ENCODE measurements at places on chromosomes 3 and 15.
A peak's percentile ranks its signal among the peaks of the same experiment; 100 is the strongest.

GRCh38 chr3:132625613-132626012, 28.5 kb downstream of the ACKR4 start:
- H3K4me1 ChIP-seq: no peaks in the 10 kb centered on the region
- DNase-seq: no peak
- H3K36me3 ChIP-seq: peaks cover 6% of the 10 kb centered on the region
- H3K27me3 ChIP-seq: no peaks in the 10 kb centered on the region
- H3K4me3 ChIP-seq: no peak overlapping the region

DNA sequence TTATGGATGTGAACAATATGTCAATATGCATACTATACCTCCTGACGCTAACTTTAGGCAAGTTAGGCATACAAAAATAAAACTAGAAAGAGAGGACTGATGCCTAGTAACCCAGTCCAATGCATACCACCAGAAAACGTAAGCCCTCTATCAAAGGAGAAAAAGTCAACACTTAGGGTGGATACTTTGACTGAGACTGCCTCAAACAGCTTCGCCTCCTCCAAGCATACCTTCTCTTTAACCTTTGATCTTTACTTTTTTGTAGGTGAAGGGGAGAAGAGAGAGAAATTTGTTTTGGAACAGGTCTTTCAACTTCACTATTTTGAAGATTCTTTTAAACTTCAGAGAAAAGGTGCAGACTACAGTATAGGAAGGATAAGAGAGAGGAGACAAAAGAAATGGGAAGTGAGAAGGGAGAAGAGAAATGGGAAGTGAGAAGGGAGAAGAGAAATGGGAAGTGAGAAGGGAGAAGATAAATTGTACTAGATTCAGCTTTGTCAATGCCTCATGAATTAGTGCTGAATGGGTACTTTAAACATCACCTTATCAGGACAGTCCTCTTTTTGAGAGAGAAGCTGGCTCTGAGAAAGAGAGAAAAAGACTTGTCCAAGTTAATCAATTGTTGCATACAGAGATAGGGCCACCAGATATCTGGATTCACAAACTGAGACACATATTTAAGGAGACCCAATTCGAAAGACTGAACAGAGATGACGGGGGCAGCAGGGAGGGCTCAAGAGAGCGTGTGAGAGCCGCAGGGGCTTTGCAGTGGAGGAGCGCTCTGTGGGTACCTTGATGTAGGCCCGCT, 1.0 kb downstream of the P3H2 start:
- H3K4me3 ChIP-seq: peak overlapping the region; percentile 61
- H3K4me1 ChIP-seq: peaks cover 21% of the 10 kb centered on the region
- no peaks in the 10 kb centered on the region for H3K36me3 ChIP-seq
- peak overlapping the region; percentile 73 for H3K27ac ChIP-seq
- H3K27me3 ChIP-seq: no peaks in the 10 kb centered on the region
- no peak for DNase-seq

GRCh38 chr15:72872066-72872845, 88.7 kb upstream of the ADPGK start:
- no peak overlapping the region for H3K4me3 ChIP-seq
- no peaks in the 10 kb centered on the region for H3K36me3 ChIP-seq
- no peak for DNase-seq

DNA sequence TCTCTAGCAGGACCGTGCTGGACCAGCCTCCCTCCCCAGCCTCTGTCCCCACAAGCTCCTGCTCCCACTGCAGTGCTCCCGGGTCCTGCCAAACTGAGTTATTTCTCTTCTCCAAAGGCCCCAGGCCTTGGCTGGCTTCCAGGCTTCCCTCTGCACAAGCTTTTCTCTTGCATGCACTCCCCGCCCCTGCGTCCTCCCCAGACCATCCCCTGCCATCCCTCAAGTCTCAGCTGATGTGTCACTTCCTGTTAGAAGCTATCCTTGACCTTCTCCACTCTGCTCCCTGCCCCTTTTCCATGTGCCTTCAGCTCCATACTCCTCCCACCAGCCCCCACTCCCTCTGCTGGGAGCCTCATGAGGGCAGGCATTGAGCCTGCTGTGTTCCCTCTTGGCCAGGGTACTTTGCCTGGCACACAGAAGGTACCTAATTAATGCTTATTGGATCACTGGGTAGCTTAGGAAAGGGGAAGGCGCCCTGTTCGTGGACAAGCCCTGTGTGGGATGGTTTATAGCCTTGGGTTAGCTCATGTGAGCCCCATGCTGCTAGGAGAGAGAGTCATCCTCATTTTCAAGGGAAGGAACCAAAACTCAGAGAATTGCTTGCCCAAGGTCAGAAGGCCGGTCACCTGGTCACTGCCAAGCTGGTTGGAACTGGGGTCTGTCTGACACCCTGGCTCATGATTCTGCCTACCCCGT, 56.4 kb downstream of the FEM1B start:
- H3K4me3 ChIP-seq: no peak overlapping the region
- no peaks in the 10 kb centered on the region for H3K36me3 ChIP-seq
- H3K27me3 ChIP-seq: no peaks in the 10 kb centered on the region
- H3K27ac ChIP-seq: peak overlapping the region; percentile 2

DNA sequence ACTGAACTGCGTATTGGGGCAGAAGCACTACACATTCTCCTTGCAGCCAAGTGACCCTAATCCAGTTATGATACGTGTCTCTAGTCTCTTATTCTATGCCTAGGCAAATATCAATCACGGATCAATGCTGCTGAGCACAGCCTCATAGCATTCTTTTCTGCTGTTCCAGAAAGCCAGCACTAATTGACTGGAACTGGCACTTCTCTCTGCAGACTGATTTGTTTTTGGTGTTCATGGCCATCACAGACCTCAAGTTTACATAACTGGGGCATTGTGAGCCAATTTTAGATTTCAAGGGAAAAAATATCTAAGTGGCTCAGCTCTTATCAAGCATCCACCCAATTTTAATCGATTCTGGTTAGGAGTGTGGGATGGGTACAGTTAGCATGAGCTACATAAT, 37.9 kb downstream of the GLDN start:
- H3K4me3 ChIP-seq: no peak overlapping the region
- H3K27ac ChIP-seq: no peak overlapping the region
- H3K36me3 ChIP-seq: no peaks in the 10 kb centered on the region
- H3K27me3 ChIP-seq: no peaks in the 10 kb centered on the region
- no peaks in the 10 kb centered on the region for H3K4me1 ChIP-seq

- H3K27me3 ChIP-seq: no peaks in the 10 kb centered on the region
- no peak overlapping the region for H3K27ac ChIP-seq
- DNase-seq: no peak
- H3K36me3 ChIP-seq: no peaks in the 10 kb centered on the region
- no peaks in the 10 kb centered on the region for H3K4me1 ChIP-seq
Observed at GRCh38 chr3:12367346-12367745, 78.5 kb downstream of the PPARG start.

DNA sequence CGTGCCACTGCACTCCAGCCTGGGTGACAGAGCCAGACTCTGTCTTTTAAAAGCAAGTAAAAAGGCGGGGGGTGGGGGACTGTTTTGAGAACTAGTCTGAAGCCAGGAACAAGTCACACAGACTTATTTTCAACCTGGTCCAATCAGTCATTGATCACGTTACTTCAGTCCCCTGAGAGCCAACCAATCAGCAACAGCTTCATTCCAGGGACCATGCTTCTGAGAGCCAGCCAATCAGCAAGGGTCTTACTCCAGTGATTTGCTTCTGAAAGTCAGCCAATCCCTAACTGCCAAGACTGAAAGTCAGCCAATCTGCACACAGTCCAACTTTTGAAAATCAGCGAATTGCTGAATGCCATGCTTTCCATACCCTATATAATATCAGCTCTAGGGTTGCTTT, 48.6 kb upstream of the C15orf39 start:
- no peak overlapping the region for H3K4me3 ChIP-seq
- no peaks in the 10 kb centered on the region for H3K27me3 ChIP-seq
- H3K36me3 ChIP-seq: no peaks in the 10 kb centered on the region
- peak overlapping the region; percentile 63 for H3K27ac ChIP-seq
- DNase-seq: no peak
- no peaks in the 10 kb centered on the region for H3K4me1 ChIP-seq

DNA sequence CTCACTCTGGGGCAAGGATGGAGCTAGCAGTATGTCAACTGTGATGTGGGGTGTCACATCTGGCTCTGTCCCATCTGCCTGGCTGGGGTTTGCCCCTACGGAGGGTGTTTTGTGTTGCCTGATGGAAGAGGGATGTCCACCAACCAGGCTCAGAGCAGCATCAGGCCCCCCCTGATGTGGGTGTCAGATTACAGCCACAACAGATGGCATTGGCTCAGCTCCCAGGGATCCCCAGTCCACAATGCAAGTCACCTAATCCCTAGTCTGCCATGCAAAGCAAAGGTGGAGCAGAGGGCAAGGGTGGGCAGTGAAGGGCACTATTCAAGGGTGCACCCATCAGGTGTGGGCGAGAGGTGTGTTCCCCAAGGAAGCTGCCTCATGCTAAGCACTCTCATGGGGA, 48.9 kb upstream of the AMOTL2 start:
- no peak overlapping the region for H3K27ac ChIP-seq
- no peaks in the 10 kb centered on the region for H3K4me1 ChIP-seq
- no peak for DNase-seq
- H3K27me3 ChIP-seq: no peaks in the 10 kb centered on the region

- H3K36me3 ChIP-seq: no peaks in the 10 kb centered on the region
- no peak for DNase-seq
- H3K4me1 ChIP-seq: no peaks in the 10 kb centered on the region
- no peak overlapping the region for H3K27ac ChIP-seq
- H3K27me3 ChIP-seq: no peaks in the 10 kb centered on the region
- no peak overlapping the region for H3K4me3 ChIP-seq
Observed at GRCh38 chr15:90813796-90814190, 54.6 kb upstream of the FURIN start.

DNA sequence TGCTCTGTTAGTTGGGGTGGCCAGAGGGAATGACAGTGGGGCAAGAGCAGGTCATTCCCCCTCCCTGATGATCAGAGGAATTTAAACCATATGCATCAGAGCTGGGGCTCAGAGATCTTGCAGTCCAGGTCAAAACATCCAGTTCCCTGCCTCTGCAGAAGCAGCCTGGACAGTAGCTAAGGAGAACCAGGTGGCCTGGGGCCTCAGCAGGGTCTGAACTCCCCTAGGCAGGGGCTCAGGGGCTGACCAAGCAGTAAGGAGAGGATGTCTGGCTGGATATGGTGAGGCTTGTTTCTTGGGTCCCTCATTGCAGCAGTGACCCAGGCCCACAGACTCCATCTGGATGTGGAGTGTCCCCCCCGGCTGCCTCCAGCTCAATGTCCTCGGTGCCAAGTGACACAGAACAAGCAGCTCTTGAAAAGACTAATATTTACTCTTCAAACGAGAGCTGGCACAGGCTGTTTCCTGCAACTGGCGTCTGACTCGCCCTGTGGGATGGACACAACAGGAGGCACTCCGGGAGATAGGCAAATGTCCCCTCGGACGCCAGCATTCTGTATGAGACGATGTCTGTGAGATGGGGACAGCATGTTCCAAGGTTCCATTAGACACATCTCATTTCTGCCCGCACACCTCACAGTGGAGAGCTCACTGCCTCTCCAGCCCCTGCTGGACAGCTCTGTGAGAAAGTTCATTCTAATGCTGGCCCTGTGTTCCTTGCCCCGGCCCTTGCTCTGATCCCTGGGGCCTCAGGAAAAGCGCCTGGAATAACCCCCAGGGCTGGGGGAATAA, 37.1 kb downstream of the SEC22C start:
- H3K4me1 ChIP-seq: peaks cover 4% of the 10 kb centered on the region
- H3K36me3 ChIP-seq: peaks cover 30% of the 10 kb centered on the region
- no peaks in the 10 kb centered on the region for H3K27me3 ChIP-seq
- no peak for DNase-seq
- no peak overlapping the region for H3K4me3 ChIP-seq
- no peak overlapping the region for H3K27ac ChIP-seq

- H3K4me3 ChIP-seq: peak overlapping the region; percentile 94
- no peaks in the 10 kb centered on the region for H3K27me3 ChIP-seq
- peak overlapping the region; percentile 89 for H3K27ac ChIP-seq
- H3K36me3 ChIP-seq: no peaks in the 10 kb centered on the region
Observed at GRCh38 chr3:172750069-172750367, 508 bp upstream of the ECT2 start.

DNA sequence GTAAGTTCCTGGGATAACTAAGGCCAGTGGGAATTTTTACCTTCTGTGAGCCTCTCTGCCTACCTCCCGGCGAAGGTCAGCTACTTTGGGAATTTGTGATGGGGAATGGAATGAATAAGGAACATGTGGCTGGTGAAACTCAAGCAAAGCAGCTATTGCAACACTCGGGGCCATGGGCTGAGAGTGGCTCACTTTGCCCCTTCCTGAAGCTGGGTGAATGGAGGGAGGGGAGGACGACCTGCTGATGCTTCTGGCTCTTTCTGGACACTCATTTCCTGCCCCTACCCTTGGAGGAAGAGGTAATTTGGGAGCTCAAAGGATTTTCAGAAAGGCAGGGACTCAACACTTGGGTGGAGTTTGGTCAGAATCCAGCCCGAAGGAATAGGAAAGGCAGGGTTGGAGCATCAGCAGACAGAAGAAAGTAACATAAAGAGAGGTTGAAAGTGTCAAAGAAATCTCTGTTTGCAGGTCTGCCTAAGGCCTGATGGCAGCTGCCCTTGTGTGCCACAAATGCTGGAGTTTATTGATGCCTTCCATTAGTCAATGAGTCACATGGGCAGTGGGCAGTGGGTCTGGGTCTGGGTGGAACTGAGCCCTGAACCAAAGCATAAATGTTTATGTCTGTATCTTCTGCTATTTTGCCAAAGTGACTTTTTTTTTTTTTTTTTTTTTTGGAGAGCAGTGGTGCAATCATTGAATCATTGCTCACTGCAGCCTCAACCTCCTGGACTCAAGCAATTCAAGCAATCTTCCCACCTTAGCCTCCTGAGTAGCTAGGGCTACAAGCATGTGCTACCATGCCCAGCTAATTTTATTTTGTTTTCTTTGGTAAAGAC, 12.4 kb downstream of the LAMP3 start:
- H3K4me3 ChIP-seq: no peak overlapping the region
- H3K27ac ChIP-seq: no peak overlapping the region
- H3K27me3 ChIP-seq: no peaks in the 10 kb centered on the region
- DNase-seq: no peak
- no peaks in the 10 kb centered on the region for H3K36me3 ChIP-seq
- H3K4me1 ChIP-seq: no peaks in the 10 kb centered on the region

- no peaks in the 10 kb centered on the region for H3K36me3 ChIP-seq
- H3K27ac ChIP-seq: peak overlapping the region; percentile 68
- no peak for DNase-seq
- H3K27me3 ChIP-seq: no peaks in the 10 kb centered on the region
Observed at GRCh38 chr15:31223478-31224350, 102.9 kb upstream of the KLF13 start.

GRCh38 chr3:143648708-143649107, 199.6 kb downstream of the SLC9A9 start:
- no peaks in the 10 kb centered on the region for H3K27me3 ChIP-seq
- H3K36me3 ChIP-seq: no peaks in the 10 kb centered on the region
- H3K4me1 ChIP-seq: no peaks in the 10 kb centered on the region
- H3K27ac ChIP-seq: no peak overlapping the region
- no peak overlapping the region for H3K4me3 ChIP-seq

- no peak for DNase-seq
- no peaks in the 10 kb centered on the region for H3K4me1 ChIP-seq
- H3K4me3 ChIP-seq: no peak overlapping the region
- no peaks in the 10 kb centered on the region for H3K36me3 ChIP-seq
- no peak overlapping the region for H3K27ac ChIP-seq
- H3K27me3 ChIP-seq: no peaks in the 10 kb centered on the region
Observed at GRCh38 chr3:34065901-34066300, 267.5 kb downstream of the PDCD6IP start.

GRCh38 chr15:22945071-22945470, 35.1 kb downstream of the CYFIP1 start:
- peaks cover 11% of the 10 kb centered on the region for H3K36me3 ChIP-seq
- no peak overlapping the region for H3K27ac ChIP-seq
- peaks cover 39% of the 10 kb centered on the region for H3K4me1 ChIP-seq
- H3K4me3 ChIP-seq: no peak overlapping the region

Measured in tibial nerve (tissue), 4 donors.